ENCODE measurements at places on chromosomes 4 and X.

DNA sequence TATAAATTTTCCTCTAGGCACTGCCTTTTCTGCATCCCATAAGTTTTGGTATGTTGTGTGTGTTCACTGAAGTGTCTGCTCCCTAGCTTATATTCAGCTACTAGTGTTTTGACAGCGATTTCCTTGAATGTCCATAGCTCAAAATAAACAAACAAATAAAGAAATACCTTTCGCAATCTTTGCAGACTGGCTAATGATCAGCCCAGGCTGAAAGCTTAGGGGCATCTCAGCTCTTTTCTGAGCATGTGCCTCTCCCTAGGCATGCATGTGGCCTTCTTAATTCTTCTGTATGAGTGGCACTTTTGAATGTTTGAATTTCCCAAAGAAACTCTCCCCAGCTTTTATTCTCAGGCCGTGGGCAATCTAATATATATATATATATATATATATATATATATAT lies 44.6 kb upstream of the SHROOM4 start:
- no peak for DNase-seq

DNA sequence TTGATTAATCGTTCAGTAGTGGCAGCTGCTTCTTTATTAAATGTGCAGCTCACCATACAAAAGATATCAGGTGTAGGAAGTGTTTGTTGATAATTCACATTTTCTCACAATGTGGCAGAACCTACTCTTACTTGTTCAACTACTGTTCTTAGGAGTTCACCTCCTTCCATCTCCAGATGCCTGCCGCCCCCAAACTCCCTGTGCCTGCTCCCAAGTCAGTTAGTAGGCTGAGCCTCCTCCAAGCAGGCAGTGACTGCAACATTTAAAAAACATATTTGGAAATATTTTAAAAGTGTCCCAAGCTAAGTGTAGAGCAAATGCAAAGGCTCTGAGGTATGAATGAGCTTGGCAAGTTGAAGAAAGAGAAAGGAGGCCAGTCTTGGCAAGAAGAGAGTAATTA lies 100.2 kb downstream of the AFF2 start:
- DNase-seq = no peak

DNA sequence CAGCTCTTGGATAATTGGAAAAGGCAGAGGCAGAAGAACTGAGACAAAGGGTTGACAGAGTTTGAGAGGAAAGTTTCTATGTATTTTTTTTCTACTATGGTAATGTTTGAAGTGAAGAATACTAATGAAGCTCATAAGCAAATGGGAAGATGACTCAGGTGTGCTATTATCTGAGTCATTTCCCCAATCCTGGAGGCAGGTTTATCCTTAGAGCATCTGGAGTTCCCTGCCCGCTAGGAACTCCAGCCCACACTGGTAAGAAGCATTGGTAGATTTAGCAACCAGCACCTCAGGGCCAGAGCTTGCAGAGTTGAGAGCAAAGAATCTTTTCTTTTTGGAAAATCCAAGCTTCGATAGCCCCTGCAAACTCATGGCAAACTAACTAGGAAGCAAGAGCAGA lies 55.2 kb downstream of the DOCK11 start:
- DNase-seq = no peak

DNA sequence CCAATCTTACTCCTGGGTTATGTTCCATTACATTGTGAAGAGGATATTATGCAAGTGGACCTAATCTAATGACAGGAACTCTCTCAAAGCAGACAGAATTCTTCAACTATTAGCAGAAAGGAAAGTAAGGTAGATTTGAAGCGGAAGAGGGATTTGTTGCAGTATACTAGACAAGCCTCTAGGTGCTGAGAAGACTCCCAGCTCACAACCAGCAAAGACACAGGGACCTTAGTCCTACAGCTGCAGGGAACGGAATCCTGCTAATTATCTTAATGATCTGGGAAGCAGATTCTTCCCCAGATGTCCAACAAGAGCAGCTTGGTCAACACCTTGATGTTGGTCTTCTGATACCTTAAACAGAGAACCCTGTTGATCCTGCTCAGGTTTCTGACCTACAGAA lies 73.6 kb downstream of the STK32B start:
- DNase-seq = peak; percentile 21

Data from SK-N-DZ (cell line).